Activated CD4-positive, alpha-beta T cell treated with anti-CD3 and anti-CD28 coated beads for 48 hours (primary cell): ENCODE measurements at places on chromosomes 2 and 18.

GRCh38 chr2:180705551-180705950 lies 274.9 kb upstream of the UBE2E3 start:
- no peak for DNase-seq

DNA sequence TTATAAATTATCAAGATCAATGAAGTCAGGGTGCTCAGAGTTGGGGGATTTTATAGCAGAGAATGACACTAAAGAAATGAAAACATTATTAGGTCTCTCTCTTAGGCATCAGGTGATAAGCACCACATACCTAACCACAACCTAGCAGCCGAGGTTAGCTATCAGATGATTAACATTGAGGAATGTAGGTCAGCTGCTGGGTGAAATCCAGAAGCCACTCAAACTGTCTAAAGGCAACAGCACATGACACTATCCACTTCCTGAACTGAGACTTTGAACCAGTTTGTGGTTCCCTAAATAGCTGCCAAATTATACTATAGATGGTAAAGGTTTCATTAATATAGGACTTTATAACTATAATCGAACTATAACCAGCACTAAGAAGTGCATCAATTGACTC lies 4.7 kb downstream of the EPG5 start:
- peak; percentile 35 for DNase-seq

GRCh38 chr18:58569490-58569911 lies 59.4 kb downstream of the ALPK2 start:
- no peak for DNase-seq

GRCh38 chr2:72438364-72438763 lies 290.7 kb upstream of the CYP26B1 start:
- no peak for DNase-seq

GRCh38 chr2:152242787-152243472 lies 67.4 kb upstream of the STAM2 start:
- no peak for DNase-seq

DNA sequence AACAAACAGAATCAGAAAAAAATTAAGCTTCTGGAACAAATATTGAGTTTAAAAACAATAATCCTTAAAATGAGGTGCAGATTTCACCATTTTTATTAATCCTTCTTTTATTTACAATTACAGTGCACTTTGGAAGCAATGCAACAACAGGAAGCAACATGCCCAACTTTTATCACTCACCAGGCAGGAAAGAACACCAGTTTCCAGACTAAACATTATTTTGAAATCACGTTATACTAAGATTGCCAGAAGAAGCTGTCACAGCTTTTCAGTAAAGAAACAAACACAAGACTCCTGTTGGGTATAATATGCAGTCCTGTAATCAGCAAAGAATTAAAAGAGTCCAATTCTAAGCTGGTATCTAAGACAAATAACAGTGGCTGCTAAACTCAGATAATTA lies 137.9 kb upstream of the ZC3H15 start:
- no peak for DNase-seq

DNA sequence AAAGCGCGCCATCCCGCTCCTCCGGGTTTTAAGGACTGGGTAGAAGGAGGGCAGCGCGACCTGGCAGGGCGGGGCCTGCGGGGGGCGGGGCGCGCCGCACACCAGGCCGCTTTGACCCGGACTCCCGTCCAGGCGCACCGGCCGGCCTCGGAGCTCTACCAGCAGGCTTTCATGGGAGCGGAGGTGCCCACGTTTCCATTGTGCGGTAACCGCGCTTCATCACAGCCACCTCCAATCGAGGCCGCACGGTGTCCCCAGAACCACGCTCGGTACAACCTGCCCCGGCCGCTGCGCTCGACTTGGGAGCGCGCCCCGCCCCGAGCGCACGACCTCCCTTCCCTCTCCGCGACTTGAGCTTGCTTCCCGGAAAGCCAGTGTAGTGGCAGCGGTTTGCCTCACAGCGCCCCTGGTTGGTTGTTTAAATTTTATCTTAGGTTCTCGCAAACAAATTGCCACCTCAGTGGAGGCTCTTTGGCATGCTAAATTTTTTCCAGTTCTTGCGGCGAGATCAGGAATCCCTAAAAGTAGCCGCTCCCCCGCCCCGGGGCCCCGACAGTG lies 280 bp upstream of the CYP1B1 start:
- DNase-seq = peak; percentile 78

DNA sequence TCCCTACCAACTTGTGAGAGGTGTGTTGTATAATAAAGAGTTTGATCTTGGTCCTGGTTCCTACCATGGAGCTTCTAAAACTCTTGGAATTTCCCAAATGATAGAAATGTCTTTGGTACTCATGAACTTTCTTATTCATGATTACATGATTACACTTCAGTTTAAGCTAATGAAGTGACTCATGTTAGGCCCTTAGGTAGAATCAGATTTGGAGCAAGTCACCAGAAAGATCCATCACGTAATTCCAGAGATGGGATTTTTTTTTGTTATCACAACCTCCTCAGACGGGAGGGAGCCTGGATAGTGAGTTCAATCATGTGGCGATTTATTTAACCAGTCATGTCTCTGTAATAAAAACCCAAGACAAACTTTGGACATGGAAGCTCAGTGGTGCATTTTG lies 1287.6 kb upstream of the ZEB2 start:
- no peak for DNase-seq

- DNase-seq = no peak
Observed at GRCh38 chr2:121502246-121502645, 28.4 kb upstream of the RNU4ATAC start.

- DNase-seq = no peak
Observed at GRCh38 chr2:218806346-218806978, 24.5 kb downstream of the CYP27A1 start.

- no peak for DNase-seq
Observed at GRCh38 chr2:190637903-190638618, 10.8 kb upstream of the NAB1 start.

GRCh38 chr2:620471-621302 lies 56.5 kb downstream of the TMEM18 start:
- no peak for DNase-seq

DNA sequence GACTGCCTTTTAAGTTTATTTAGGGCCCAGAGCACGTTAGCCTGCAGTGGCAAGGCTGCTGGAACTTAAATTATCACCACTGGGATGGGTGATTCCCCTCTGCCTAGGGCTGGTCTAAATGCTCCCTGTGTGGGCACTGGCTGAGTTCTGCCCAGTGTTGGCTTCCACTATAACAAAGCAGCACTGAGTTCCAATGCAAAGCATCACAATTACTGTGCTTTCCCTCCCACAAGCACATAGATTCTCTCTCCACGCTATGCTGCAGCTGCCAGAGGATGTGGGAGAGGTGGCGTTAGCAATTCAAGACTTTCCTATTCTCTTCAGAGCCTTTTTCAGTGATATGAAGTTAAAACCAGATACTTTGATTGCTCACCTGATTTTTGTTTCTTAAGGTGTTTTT lies 328.9 kb upstream of the DDX18 start:
- DNase-seq = no peak

GRCh38 chr2:230942920-230943896 lies 18.2 kb upstream of the GPR55 start:
- peak; percentile 64 for DNase-seq

DNA sequence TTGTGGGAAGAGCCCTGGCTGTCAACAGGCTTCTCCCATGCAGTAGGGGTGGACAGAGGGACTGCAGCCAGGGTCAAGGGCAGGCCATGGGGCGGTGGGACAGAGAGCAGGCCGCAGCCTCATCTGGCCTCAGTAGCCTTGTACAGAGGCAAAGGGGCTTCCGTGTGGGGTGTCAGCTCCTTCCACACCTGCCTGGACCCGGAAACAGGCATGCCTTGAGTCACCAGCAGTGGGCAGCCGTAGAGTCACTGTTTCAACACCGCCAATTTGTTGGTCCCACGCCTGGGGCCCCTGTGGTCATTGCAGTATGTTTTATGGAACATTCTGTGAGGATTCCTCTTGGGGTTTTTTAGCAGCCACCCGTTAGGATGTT lies 173.0 kb downstream of the SMAD7 start:
- DNase-seq = no peak

GRCh38 chr2:66696886-66697285 lies 262.0 kb downstream of the MEIS1 start:
- DNase-seq = no peak

GRCh38 chr2:45242161-45242741 lies 233.0 kb upstream of the SIX2 start:
- DNase-seq = no peak

DNA sequence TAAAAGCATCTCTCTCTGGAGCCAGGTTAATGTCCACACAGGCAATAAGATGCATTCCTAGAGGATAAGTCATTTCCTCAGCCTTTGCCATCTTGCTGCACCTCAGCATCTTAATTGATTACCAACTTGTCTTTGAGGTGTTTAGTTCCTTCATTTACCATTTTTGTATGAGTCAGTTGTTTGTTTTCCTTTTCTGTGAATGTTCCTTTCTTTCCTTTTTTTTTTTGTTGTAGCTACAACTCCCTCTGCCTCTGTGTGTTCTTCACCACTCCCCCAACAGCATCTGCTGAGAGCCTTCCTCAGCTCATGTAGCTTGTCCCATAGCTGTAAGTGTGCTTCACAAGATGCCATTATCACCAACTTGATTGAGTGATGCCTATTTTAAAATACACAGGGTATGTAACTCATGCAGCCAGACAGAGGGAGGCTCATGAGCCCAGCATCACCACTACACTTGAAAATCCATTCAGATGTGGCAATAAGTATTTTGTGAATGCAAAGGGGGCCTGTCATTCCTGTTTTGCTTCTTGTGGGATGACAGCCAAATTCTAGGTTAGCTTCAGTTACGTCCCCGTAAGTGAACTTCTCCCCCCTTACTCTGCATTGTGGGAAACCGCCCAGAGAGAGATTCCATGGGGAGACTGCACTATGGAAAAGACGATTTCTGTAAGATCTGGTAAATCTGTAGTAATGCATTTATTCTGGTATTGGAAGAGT lies 315.9 kb upstream of the ZEB2 start:
- DNase-seq = no peak

- DNase-seq = no peak
Observed at GRCh38 chr2:126749537-126749936, 93.6 kb downstream of the GYPC start.

DNA sequence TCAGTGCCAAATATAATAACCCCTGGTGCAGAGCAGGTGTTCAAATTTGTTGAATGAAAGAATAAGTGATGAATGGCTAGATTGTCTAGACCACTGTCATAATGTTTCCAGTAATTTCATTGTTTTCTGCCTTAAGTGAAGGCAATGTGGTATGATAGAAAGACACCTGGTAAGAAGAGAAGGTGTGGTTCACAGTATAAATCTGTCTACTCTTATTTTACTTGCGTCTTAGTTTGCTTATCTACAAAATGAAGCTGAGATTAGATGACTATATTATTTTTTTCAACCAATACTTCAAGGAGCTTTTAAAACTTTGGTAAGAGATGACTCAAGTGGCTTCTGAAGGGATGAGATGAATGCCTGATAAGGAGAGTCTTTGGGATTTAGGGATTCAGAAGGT lies 788.4 kb downstream of the EPHA4 start:
- no peak for DNase-seq

DNA sequence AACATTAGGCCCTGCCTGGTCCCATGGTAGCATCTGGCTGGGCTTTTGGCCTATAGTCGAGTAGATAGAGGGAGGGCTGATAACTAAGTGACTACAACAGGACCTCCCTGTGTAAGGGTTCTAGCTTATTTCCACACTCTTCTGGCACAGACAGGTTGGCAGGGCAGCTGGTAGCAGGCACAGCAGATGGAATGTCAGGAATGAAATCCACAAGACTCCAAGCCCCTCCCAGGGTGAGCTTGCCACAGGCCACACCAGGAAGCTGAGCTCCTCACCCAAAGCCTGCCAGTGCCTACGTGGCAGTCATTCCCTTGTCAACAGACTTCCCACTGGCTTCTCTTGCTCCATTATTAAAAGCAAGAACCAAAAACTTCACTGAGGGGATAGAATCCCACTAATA lies 20.7 kb upstream of the C1QL2 start:
- no peak for DNase-seq
